Foreskin melanocyte (primary cell): ENCODE measurements at places on chromosomes 7 and 10.

DNA sequence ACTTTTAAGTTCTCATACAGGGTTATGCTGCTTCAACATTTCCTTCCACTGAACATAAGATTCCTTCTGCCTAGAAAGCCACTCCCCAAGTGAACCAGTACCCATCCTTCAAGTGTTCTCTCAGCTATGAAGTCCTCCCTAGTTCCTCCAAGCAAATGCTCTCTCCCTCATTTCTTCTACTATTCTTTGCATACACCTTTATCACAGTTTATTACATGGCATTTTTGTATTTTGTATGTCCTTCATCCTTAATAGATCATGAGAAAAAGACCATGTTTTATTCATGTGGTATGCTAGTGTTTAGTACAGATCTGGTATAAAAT is 1.9 kb downstream of the SYPL1 start:
- no peak for DNase-seq

GRCh38 chr7:80488851-80489370 is 23.0 kb downstream of the GNAT3 start:
- DNase-seq: no peak

- DNase-seq: no peak
These were observed 629.3 kb downstream of the IPMK start for GRCh38 chr10:57638411-57638810.

DNA sequence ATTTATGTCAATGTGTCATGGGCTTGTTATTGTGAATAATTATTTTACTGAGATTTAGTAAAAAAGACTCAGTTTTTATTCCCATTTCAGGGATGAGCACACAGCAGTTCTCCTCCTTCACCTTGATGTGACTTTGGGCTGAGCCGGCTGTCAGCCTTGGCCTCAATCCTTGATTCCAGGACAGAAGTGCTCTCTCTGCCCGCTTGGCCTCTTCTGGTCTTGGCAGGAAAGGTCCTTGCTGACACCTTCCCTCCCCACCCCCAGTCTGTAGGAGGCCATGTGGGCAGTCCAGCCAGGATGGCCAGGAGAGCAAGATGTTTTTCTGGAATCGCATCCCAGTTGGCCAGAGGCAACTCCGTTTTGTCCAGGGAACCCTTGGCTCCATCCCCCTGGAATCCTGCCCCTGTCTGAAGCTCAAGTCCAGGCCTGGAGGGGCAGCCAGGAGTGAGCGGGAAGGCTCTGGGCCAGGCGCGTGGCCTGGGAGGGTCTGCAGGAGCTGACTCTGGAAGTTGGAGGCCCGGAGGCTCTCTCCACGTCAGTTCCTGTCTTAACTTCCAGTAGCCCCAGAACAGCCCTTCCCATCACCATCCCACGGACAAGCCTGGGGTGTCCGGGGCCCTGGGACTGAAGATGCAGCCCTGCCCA is 100.9 kb downstream of the PDGFA start:
- no peak for DNase-seq

DNA sequence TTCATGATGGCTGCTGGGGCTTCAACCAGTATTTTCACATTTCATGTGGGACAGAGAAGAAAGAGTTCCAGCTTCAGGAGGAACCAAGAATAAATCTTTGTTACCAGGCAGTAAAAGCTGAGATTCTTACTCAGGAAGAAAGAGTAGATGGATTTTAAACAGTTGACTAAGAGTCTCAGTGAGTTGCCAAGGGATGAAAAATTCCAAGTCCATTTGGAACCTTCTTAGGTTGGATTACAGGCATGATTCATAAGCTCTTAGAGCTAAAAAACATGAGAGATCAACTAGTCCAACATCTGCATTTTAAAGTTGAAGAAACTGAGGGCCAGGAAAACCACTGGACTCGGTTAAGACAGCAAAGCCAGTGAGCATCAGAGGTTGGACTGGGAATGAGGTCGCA is 148.6 kb downstream of the NEBL start:
- no peak for DNase-seq

- no peak for DNase-seq
These were observed 191.7 kb upstream of the BET1 start for GRCh38 chr7:94195813-94196212.

DNA sequence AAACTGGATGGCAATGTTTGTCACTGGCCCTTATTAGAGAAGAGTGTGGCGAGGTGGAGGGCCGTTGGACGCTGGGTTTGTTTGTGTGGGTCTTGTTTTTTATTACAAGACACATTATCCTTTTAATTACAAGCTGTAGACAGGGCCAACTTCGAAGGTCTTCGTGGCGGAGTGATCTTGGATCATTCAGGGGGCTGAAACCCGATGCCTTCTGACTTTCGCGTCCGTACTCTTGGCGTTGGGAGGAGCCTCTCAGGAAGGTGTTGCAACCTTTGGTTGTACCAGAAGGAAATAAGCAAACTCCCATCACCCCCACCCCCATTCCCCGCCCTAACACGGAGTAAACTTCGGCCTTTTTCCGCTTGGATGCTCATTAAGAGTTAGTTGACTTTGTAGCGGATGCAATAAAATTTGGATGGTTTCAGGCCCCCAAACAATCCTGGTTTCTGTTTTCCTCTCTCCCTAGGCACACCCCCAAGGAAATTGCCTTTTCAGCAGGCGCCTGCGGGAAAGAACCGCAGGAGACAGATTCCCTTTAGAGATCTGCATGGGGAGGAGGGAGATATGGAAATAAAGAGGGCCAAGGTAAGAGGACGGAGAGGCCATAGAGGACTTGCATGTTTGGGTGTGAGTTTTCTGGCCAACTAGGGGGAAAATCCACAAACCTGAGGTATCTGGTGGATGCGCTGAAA is 294.5 kb upstream of the NFE2L3 start:
- DNase-seq: no peak

- DNase-seq: no peak
These were observed 277.5 kb downstream of the SUGCT start for GRCh38 chr7:40412323-40412722.

- DNase-seq: no peak
These were observed 804.4 kb upstream of the CELF2 start for GRCh38 chr10:10213237-10213636.

DNA sequence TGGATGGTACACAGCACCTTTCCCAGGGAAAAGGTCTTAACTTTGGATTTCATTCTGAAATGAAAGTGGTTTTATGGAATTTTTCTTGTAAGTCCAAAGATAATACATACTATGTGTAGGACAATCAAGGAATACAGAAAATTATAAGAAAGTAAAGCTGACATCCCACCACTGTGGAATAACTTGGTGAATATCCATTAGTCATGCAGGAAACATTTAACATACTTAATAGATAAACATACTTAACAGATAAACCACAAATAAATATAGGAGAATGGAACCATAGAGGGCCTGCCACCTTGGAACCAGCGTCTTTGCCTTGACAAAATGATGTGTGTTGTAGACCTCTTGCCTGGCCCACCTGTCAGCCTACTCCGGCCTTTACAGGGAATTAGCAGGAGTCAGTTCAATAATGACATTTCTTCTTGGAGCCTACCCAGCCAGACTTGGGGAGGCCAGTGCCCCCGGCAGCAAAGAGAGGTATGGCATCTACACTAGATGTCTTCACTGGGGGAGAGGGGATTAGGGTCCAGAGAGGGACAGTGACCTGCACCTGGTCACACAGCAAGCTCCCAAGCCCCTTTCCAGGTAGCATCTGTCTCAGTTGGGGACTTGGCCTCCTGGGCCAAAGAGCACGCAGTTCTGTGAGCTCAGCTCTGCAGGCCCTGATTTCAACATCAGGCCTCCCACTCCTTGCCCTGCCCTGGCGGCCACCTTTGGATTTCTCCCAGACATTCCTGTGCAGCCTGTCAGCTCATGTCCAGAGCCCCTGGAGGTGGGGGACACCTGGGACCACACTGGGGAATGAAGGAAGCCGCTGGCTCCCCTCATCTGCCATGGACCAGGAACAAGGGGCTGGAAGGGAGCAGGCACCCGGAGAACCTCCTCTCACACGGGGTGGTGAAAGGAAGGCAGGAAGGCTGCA is 112.6 kb upstream of the PPIF start:
- no peak for DNase-seq

- DNase-seq: no peak
These were observed 125.7 kb downstream of the CD36 start for GRCh38 chr7:80764132-80764531.

DNA sequence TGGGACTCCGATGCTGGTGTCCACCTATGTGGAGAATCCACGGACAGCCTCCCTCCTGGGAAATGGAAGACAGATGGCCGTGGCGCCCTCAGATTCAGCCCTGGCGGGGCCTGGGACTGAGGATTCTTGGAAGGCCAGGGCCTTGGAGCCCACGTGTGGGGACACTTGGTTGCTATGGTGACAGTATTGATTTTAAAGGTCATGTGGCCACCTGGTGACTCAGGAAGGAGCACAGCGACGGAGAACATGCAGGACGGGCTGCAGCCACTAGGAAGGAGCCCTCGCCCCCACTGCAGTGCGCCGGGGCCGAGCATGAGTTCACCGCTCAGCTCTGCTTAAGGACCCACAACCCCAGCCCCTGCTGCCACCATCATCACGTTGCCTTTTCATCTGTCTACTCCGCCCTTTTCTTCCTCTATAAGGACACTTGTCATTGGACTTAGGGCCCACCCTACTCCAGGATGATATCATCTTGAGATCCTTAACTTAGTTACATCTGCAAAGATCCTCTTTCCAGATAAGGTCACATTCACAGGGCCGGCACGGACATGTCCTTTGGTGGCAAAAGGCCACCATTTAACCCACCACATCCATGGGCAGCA is 3.7 kb upstream of the STK32C start:
- DNase-seq: no peak

DNA sequence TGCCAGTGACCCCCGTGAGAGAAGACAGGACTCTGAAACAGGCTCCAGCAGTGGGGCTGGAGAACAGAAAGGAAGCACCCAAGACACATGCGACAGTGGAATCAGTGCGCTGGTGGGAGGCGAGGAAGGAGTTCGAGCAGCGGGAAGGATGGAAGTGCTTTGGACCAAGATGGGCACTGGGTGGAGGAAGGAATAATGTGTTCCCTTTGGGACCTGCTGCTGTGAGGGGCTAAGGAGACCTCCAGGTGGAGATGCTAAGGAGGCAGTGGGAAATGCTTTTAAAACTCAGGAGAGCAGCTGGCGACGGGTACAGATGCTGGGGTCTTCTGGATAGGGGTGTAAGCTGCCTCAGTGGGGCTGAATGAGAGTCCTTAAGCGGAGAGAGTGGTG is 109.7 kb upstream of the ANLN start:
- DNase-seq: no peak

DNA sequence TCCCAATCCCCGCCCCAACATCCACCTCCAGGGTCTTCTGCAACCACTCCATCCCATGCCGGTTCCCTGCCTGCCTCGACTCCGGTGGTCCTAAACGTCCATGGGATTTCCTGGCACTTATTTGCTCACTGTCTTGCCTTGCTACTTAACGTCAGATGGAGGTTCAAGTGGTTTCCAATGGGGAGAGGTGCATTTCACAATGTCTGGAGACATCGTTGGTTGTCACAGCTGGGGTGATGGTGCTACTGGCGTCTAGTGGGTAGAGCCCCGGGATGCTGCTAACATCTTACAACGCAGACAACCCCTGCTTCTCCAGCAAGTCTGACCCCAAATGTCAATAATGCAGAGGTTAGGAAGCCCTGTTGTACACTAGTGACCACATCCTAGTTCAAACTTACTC is 82.9 kb upstream of the ANLN start:
- no peak for DNase-seq

DNA sequence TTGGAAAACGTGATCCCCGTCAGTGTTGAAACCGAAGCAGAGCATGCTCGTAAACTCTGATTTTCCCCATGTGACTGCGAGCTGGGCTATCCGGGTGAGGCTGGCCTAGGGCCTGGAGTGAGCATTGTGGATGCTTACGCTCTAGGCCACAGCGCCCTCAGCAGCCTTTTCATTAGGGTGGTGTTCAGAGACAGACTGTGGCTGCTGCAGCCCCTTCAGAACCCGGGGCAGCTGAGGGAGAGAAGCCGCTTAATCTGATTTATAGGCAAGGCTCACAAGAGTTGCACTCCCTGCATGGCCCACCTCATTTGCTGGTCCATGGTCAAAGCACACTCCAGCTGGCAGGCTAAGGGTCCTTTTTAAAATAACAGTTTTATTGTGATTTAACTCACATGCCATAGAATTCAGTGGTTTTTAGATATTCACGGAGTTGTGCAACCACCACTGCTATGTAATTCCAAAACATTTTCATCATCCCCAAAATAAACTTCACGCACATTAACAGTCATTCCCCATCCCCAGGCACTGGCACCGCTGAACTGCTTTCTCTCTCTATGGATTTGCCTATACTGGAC is 72.5 kb downstream of the SYPL1 start:
- peak; percentile 24 for DNase-seq

- no peak for DNase-seq
These were observed 757.0 kb upstream of the C7orf33 start for GRCh38 chr7:147833557-147833956.

GRCh38 chr7:76300166-76300731 is 2.2 kb upstream of the HSPB1 start:
- no peak for DNase-seq

DNA sequence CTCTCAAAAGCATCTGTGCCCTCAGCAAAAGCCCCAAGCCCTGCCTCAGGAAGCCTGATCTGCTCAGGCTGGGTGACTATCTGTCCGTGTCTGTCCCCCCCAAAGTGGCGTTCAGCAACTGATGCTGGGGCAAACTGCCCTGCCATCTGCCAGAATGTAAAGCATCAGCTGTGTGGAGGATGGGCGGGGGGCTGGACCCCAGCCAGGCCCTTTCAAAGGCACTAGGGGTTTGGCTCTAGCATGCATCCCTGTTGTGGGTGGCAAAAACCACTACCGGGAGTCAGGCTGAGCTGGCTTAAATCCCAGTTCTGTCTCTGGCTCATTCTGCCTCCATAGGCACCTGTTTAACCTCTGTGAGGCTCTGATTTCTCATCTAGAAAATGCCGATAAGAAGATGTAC is 35.5 kb downstream of the GPRIN2 start:
- no peak for DNase-seq

GRCh38 chr10:129941199-129942018 is 22.7 kb downstream of the EBF3 start:
- DNase-seq: no peak

- no peak for DNase-seq
These were observed 346.8 kb upstream of the ETV1 start for GRCh38 chr7:14336256-14336655.

GRCh38 chr10:21529032-21529910 is 3.8 kb upstream of the SKIDA1 start:
- DNase-seq: peak; percentile 23

DNA sequence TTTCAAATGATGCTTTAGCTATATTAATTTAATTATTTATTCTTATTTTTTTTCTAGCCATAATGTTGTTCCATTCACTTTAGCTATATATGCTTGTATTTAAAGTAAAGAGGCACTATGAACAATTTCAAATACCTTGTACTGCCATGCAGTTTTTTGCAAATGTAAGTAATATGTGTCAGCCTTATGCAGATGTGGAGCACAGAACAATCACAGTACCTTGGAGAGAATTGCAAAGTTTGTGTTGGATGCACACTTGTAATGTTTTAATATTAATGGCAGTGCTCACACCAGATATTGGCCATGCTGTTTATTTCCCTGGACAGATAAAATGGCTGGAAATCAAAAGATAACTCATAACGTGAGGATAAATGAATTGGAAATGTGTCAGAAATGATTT is 663.5 kb upstream of the SEMA3D start:
- no peak for DNase-seq
